Kidney capillary endothelial cell (primary cell): ENCODE measurements at places on chromosomes 7 and 10.
A peak's percentile ranks its signal among the peaks of the same experiment; 100 is the strongest.

GRCh38 chr7:132805766-132806165, 229.5 kb upstream of the PLXNA4 start:
- no peak for DNase-seq

DNA sequence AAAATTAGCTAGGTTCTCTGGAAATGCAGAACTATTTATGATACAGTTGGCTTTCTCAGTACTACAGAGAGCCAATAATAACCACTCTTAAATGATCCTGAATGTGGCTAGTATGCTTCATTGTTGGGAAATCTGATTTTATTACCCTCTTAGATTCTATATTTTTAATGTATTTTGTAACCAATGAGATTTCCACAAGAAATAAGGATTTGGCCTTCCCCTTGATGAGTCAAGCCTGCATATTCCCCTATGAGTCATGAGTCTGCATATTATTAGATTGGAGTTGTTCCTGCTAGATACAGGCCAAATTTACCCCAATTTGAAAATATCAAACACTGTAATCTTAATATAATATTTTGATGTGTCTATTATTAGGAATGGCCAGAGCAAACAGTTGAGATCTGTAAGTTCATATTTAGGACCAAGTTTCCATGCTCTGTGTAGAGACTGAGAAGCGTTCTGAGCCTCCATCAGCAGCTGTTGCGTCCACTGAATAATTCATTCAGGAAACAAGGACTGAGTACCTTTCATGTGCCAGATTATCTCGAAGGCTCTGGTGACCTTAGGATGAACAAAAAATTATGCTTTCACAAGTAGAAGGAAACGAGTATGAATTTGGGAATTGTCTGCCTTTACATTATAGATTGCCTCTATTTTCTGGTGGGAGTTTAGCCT, 793.4 kb downstream of the NRG3 start:
- no peak for DNase-seq

DNA sequence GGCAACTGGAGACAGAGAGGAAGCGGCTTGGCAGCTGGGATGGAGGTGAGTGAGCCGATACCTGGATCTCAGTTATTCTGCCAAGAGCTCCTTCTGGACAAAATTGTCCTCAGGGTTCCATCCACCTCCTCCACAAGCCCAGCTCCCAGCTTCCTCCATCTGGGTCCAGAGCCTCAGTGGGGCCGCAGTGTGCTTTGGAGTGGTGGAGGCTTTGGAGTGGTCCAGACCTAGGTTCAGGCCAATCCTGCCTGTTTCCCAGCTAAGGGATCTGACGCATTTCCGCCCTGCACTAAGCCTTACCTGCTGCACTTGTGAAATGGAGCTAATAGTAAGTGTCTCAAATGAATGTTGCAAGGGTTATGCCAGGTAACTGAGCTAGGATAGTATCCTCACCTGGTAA, 355.7 kb upstream of the SHH start:
- no peak for DNase-seq

- DNase-seq, result no peak
These were observed 44.8 kb downstream of the SHTN1 start for GRCh38 chr10:116960066-116960776.

GRCh38 chr10:6071181-6072175, 9.3 kb upstream of the IL2RA start:
- no peak for DNase-seq

GRCh38 chr7:151083071-151083823, at the start of gene TMUB1:
TSS of gene TMUB1 (minus strand) at chr7:151083493. CDS start at chr7:151082563, 930 bp downstream.
- no peak for DNase-seq

- DNase-seq, result no peak
These were observed 271.3 kb downstream of the STK31 start for GRCh38 chr7:23981314-23981713.

- no peak for DNase-seq
These were observed 48.6 kb downstream of the ARHGAP21 start for GRCh38 chr10:24674892-24675632.

DNA sequence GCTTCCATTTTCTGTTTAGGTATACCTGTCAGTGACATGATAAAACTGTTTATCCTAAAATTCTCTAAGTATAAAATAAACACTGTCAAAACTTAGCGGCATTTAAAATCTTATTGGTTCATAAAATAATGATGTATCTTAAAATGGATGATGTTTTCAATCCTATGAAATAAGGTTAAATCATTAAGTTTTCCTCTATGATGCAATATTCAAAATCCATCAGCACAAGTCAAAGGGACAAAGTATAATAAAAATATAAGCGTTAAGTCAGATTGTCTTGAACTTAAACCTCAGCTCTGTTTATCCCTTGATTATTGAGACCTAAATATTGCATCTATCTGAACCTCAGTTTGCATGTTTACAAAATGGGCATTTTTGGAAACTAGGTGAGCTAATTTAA, 46.6 kb upstream of the NCAPG2 start:
- no peak for DNase-seq

DNA sequence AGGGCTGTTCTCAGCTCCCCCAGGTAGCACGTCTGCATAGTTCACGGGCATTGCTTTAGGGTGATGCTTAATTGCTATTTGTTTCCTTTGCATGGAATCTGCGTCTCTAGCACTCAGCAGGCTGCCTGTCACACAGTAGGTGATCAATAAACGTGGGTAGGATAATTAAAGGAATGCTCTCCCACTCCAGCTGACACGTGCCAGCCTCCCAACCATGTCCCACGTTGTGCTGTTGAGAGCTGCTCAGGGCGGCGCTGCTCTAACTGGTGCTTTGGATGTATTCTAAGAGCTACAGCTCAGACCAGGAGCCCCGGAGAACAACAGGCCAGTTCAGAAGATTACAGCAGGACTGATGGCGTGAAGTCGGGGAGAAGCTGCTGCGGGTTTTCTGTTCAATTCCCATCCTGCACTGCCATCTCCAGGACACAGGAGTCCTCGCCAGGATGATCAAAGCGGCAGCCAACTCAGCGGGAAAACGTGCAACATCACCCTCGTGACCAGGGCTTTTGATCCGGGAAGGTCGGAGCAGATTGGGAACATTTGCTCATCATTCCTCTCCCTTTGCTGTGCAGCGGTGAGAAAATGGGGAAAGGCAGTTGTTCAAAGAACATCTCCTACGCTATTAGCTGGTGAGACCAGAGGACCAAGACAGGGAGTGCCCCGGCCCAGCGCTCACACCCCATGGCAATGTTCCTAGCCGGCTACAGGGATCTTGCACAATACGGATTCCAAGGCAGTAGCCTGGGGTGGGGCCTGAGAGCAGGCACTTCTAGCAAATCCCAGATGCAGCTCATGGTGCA, 50.5 kb upstream of the FOXK1 start:
- peak; percentile 60 for DNase-seq

DNA sequence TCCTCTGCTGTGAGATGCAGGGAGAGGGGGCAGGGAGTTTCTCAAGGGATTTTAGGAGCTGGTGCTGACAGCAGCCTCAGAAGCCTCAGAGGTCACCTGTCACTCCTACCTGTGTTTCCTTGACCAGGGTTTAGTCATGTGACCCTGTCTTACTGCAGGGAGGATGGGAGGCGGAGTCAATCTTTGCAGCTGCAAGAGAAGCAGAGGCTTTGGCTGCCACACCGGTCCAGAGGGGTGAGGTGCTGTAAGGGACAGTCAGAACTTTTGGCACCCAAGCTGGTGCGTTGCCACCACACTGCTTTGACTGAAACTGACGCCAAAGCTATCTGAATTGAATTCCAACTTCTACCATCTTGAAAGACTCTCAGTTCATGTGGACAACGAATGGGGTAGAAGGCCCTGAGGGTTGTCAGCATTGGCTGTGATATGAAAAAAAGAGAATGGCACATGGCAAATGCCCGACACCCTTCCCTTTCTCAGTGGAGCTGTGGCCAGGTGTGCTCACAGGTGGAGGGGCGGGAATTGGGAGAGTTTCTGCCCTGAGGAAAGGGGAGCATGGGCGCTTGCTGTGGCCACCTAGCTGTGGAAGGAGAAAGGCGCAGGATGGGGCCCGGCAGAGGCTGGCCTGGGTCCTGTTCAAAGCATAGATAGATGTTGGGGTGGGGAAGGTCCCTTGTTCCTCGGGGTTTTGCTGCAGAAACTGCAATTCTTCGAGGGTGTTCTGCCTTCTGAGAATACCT, 69.3 kb downstream of the ARHGAP22 start:
- no peak for DNase-seq

- no peak for DNase-seq
These were observed 70.5 kb upstream of the SP4 start for GRCh38 chr7:21357151-21358097.

DNA sequence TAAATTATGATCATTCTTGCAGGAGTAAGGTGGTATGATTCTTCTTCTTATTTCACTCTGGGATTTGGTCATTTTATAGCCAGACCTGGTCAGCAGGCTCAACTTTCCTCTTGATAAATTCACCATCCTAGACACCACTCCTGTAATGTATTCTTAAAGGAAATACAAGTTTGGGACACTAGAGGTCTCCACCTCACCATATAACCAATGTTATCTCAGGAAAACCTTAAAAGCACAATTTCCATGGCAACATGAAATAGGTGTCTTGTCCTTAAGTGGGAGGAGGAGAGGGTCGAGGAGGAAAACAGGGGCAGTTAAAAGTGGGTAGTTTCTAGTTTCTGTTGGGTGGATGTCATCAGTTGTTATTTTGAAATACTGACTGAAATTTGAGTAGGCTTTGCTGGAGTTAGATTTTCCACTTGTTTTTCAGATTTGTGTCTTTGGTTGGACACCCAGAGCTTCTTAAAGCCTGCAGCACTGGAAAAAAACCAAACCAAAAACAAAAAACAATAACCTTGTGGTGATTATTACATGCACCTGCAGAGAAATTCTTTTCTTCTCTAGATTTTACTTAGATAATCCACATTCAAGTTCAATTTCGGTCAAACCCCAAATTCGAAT, 163.1 kb downstream of the PRKCQ start:
- peak; percentile 49 for DNase-seq

DNA sequence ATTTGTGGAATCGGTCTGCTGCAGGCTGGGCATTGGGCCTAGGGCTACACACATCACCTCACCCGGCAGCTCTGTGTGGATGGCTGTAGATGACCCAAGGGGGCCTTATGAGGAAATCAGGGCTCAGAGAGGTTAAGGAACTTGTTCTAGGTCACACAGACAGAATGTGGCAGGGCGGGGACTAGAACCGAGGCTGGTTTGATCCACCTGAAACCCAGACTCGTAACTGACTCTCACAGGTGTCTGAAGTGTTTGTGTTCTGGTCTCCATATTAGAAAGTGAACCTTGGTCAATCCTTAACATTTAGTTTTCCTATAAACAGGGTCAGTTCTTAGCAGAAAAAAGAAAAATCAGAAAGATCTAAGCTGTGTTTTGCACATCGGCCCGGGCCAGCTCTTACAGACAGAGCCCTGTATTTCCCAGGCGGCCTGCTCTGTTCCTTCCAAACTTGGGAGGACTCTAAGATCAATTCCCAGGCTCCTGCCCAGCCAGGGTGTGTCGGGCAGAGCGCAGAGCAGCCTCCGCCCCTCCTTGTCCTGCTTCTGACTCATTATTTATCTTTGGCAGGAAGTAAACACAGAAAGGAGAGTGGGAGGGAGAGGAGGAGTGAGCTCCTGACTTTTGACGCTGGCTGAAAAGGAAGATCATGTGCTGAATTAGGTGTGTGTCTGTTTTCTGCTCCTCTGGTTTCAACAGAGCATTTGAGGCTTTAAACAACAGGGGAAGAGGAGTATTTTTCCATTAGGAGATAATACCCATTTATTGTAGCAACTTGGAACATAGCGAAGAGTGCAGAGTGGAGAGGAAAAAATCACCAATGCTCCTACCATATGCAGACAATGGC, 74.1 kb downstream of the TACC2 start:
- peak; percentile 67 for DNase-seq

DNA sequence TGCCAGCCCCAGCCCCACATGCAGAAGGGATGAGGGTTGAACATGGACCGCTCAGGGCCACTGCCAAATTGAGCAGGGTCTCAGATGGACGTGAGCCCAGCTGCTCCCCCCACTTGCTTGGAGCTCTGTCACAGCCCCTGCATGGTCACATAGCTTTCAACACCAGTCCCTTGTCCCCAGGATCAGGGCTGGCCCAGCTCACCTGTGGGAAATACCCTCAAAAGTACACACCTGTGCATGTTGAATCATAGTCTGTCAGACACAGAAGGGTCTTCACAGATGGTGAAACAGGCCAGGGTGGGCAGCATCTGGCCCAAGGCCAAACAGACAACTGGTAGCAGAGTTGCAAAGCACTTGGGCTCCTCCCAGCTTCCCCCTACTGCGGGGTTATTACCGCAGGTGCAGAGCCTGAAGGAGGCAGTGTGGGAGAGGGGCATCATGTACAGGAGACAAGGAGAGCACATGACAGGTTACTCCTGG, 77.6 kb upstream of the UNC5B start:
- no peak for DNase-seq

- no peak for DNase-seq
These were observed 572.8 kb downstream of the REEP3 start for GRCh38 chr10:64093946-64094535.

- DNase-seq, result no peak
These were observed 70.8 kb upstream of the TEX47 start for GRCh38 chr7:88866265-88866863.

DNA sequence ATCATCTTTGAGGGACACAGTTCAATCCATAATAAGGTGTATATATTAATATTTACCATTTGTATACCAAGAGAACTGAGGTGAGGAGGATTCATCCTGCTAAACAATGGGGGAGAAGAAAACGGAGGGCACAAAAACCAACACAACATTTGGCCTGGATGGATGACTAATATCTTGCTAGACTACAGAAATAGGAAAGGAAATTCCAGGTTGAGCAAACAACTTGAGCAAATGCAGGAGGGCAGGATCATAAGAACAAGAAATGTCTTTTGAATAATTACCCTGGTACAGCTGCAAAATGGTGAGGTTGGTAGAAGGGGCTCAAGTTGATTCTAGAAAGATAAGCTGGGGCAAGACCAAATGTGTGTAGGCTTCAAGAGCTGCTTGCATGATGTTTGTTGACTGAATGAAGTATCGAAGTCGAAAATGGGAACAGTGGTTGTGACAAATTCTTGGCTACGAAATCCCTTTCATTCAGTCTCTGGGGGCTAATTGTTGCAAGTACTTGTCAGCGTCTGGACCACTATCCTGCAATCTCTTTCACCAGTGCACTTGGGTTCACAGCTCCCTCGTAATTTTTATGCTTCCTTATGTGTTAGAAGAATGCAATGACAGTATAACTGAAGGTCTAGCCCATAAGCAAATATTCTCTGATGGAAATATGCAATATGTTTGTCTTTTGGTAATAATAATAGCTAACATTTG, 176.2 kb downstream of the PTEN start:
- no peak for DNase-seq
